K562 (cell line): ENCODE measurements at places on chromosomes 3 and 15. TPM values are rescaled to one million over a fixed set of nuclear protein-coding genes. Genes with fewer than 3 reads are reported as not detected.

Gene LARP6
- total RNA-seq: not detected in 2 replicates

- no peak for DNase-seq
- H3K36me3 ChIP-seq: no peaks in the 10 kb centered on the region
- no peaks in the 10 kb centered on the region for H3K4me1 ChIP-seq
- H3K27me3 ChIP-seq: no peaks in the 10 kb centered on the region
Observed at GRCh38 chr3:7309641-7310102, 448.8 kb downstream of the GRM7 start.

GRCh38 chr15:101411581-101411980 lies 77.9 kb downstream of the PCSK6 start:
- H3K4me3 ChIP-seq: no peak overlapping the region
- H3K27ac ChIP-seq: no peak overlapping the region
- H3K36me3 ChIP-seq: peaks cover 14% of the 10 kb centered on the region; the same call in 1 of the 3 replicates
- H3K4me1 ChIP-seq: no peaks in the 10 kb centered on the region

Gene UMPS
- total RNA-seq: 39.2 and 47.3 TPM in 2 replicates

DNA sequence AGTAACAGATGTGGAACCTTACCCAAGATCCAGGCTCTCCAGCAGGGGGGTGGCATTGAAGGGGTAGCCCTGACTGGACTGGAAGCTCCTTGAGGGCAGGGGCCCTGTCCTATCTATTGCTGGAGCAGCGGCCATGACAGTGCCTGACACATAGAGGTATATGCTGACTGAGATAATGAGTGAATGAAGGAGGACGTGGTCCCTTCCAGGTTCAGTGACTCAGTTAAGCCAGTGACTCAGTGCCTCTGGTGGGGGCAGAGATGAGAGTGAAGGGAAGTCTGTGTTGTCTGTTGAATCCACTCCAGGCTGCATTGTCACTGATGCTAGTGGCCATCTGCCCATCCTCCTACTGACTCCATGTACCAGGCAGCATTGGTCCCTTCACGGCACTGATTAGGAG lies 13.0 kb upstream of the CTXND1 start:
- no peaks in the 10 kb centered on the region for H3K36me3 ChIP-seq
- no peaks in the 10 kb centered on the region for H3K4me1 ChIP-seq
- DNase-seq: no peak
- H3K27ac ChIP-seq: no peak overlapping the region
